NCI-H748 treated with DMSO at 0.1 percent for 48 hours (cell line): ENCODE measurements at places on chromosomes 2 and 18.

- DNase-seq: peak; percentile 93
Observed at GRCh38 chr18:25175558-25176517, 176.1 kb downstream of the ZNF521 start.

GRCh38 chr2:174789001-174789400, 24.7 kb upstream of the CHRNA1 start:
- no peak for DNase-seq

- DNase-seq: no peak
Observed at GRCh38 chr2:138291805-138292204, 209.8 kb upstream of the SPOPL start.

DNA sequence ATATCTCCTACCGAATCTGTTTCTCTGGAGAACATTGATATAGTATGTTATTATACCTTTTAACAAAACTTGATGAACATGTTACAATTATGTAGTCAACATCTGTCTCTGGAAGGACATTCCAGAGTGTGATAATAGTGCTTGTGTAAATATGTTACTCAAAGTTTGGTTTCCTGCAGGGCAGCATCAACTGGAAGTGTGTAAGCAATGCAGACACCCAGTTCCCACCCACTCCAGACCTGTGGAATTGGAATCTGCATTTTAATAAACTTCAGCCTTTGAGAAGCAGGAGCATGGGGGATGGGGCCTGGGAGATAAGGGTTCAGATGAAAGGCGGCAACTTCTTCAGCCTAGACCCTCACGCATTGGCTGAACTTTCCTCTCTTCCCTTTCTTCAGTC, 398.9 kb downstream of the RND3 start:
- no peak for DNase-seq

DNA sequence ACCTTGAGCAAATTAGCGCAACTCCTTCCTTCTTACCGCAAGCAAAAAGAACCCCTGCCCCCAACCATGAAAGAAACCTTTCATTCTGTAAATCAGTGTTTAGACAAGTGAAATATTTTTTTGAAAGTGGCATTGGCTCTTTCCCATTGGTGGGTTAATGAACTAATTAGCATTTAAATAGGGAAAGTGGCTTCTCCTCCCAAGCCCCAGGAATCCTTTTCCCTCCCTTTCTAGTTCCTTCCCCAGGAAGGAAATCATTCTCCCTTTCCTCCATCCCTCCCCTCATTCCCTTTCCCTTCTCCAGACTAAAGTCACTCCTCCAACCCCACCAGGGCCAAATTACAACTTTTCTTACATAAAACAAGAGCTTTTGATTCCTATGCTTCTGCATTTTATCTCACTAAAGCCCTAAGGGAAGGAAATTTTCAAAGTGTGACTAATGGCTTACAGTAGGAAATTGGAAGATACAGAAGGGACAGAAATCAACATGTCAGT, 22.9 kb upstream of the TYMS start:
- DNase-seq: no peak
